ENCODE measurements at places on chromosomes 6 and 20. TPM values are rescaled to one million over a fixed set of nuclear protein-coding genes. Genes with fewer than 3 reads are reported as not detected.

GRCh38 chr6:24188578-24189080, 62.6 kb downstream of the NRSN1 start:
- DNase-seq = no peak

GRCh38 chr6:63844287-63844686, 208.7 kb downstream of the PHF3 start:
- DNase-seq = no peak

DNA sequence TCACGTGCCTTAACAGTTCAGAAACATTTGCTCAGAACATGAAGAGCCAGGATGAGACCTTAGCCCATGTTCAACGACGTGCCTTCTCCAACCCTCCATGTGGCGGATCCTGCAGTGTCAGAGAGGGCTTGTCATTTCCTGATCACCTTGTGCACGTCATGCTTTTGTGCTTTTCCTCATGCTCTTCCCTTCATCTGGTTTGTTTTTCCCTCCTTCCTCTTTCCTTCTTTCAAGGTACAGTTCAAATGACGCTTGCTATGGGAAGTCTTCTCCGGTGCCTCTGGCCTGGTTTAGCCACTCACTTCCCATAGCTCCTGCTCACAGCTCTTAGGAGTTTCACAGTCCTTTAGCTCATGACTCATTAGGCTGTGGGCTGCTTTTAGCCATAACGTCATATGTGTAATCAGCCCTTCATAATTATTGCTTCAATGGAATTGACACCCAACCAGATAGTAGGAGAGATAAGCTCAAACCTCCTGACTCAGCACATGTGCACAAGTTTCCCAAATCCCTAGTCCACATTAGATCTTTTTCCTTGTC, 102.7 kb upstream of the CNKSR3 start:
- no peak for DNase-seq

Gene TMEM244
- not detected for total RNA-seq

Gene TRIM40
- total RNA-seq = not detected

Gene ASIP
- total RNA-seq = 15.0 TPM
